ENCODE measurements at places on chromosomes 13 and 19.

GRCh38 chr19:55699221-55699620 lies 24.2 kb downstream of the EPN1 start:
- DNase-seq, result no peak

DNA sequence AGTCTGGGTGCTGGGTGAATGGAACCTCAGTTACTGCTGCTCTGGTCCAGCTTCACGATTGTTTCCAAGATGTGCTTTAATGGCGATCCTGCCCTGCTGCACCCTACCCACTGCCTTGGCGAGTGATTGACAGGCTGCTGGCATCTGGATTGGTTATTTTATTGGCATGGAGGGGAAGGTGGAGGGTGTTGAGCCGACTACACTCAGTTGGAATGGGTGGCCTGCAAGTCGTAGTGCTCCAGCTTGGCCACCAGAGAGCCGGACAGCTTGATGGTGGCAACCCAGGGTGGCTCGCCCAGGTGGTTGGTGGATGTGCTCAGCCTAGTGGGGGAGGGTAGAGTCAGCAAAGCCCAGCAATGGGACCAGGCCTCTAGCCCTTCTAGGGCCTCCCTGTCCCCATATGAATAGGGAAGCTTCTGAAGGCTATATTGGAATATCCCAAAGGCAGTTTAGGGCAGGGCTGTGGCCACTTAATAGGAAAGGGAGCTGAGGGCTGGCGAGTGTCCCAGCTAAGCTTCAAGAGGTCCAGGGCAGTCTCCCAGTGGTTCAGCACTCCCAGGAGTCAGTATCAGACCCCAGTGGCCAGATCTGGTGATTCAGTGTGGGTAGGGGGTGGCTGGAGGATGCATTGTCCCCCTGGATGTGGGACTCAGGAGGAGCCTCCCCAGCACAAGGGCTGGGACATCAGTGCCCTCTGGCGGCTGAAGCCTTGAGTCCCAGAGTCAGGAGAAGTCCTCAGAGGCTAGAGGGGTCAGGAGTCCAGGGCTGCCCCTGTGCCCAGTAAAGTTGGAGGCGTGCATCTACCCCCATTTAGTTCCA lies 3.4 kb downstream of the GGN start:
- no peak for DNase-seq

- no peak for DNase-seq
Measured at GRCh38 chr13:43054803-43055802, 31.7 kb downstream of the DNAJC15 start.

GRCh38 chr13:65339241-65339640 lies 1890.9 kb downstream of the PCDH9 start:
- DNase-seq, result no peak

DNA sequence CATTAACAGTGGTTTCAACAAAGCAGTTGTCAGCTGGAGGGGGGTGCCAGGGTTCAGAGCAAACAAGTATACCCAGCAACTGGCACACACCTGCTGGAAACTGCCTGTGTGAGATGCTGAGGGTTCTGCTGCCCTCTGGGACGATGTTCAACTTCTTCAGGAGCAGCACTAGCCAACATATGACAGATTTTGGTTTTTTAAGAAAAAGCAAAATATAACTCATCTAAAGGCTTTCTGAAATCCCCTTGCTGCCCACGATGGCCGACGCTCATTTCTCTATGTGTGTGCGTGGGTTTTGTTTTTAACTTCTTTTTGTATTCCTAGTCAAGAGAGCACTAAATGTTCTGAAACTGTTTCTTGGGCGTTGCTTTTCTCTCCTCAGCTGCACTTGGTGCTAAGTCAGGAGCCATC lies 79.9 kb downstream of the MRPL57 start:
- no peak for DNase-seq

- no peak for DNase-seq
Measured at GRCh38 chr13:113850722-113851479, 13.0 kb downstream of the GAS6 start.

DNA sequence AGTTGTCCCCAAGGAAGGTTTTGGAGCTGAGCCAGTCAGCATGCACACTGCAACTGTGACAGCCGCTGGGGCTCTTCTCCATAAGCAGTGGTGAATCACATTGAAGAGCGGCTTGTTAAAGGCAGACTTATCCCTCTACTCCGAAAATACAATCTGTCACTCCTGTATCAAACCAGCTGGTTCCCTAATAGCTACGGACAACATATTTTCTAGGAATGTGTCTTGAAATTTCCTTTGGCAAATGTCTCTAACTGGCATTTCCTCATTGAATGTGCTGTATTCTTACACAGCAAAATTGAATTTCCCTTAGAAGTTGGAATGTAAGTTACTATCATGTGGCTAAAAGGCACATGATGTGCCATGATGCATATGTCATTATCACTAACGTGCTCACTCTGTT lies 104.0 kb upstream of the GPR12 start:
- DNase-seq, result no peak

DNA sequence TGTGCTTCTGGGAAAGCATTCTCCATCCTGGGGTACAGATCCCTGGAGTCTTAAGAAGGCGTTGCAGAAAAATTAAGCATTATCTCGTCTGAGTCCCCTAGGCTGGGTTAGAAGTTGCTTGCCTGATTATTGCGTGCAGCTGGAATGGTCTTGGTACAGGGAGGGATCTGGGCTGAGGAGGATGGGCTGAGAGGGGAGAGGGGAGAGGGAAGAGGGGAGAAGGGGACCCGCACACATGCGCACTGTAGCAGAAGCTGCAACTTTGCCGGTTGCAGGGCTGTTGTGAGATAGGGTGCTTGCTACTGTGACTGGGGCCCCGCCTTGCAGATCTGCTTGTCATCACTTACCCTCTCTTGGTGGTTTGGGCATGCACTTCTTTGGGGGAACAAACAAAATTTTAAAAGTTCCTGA lies 316.8 kb downstream of the DLEU7 start:
- DNase-seq, result no peak

- DNase-seq, result peak; percentile 70
Measured at GRCh38 chr13:40187324-40187795, 479.1 kb downstream of the FOXO1 start.

GRCh38 chr13:98998831-98999638 lies 21.2 kb upstream of the DOCK9 start:
- DNase-seq, result no peak

GRCh38 chr19:5684694-5685430 lies 4.0 kb downstream of the HSD11B1L start:
- DNase-seq, result no peak

DNA sequence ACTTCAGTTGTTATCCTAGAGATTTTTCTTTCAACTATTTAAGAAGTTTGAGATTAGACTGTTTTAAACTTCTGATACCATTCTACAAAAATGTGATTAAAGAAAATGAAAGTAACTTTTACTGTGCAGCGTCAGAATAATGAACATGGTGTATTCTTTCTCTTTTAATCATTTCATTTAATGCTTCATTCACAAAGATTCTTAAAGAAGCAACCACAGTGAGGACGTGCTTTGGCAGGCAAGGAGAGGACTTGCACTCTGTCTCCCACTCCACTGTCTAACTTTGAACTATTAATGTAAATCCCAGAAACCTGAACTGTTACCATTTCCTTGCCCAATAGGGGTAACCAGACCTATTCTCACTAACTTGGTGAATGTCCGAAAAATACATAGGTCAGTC lies 137.0 kb downstream of the KCNRG start:
- no peak for DNase-seq

DNA sequence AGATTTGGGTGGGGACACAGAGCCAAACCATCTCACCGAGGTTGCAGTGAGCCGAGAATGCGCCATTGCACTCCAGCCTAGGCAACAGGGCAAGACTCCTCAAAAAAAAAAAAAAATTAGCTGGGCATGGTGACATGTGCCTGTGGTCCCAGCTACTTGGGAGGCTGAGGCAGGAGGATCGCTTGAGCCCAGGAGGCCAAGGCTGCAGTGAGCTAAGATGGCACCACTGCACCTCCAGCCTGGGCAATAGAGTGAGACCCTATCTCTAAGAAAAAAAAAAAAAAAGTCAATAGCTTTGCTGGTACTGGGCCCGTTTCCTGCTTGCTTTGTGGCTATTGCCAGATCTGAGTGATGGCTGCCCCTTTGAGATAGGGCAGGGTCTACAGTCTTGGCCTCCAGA lies 13.1 kb downstream of the ACP7 start:
- DNase-seq, result no peak

DNA sequence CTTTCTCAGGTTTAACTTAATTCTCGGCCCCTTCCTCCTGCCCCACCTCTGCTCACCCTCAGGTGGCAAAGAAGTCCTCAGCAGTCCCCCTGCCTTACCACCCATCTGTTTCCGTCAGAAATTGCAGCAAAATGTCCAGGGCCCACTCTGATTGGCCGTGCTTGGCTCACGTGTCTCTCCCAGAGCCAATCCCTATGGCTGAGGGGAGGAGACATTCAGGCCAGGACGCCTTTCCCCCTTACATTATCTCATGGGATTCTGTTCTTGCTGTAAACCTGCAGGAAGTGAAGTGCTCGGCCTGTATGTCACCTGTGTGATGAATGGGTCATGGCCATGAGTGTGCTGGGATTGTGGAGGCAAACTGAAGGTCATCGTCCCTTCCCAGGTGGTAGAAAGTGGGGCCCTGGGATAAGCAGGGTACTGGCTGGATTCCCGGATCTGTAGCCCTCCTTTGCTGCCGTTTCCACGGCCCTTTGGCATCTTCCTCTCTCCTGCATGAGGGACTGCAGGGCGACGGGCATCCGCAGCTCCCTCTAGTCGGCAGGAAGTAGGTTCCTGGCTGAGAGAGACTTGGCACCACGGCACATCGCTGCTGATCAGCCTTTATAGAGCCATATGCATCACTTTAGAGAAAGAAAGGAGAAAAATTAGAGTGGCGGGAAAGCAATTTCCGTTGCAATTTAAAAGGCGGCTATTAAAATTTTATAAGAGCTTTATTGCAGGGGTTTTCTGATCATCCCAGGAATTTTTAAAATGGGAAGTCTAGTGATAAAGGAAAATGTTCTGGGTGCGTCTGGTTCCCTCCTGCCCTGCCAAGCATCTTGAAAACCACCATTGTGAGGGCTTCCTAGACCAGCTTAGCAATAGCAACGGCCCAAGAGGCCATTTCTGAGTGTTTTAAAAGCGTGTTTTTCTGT lies 118.2 kb downstream of the SIPA1L3 start:
- no peak for DNase-seq

DNA sequence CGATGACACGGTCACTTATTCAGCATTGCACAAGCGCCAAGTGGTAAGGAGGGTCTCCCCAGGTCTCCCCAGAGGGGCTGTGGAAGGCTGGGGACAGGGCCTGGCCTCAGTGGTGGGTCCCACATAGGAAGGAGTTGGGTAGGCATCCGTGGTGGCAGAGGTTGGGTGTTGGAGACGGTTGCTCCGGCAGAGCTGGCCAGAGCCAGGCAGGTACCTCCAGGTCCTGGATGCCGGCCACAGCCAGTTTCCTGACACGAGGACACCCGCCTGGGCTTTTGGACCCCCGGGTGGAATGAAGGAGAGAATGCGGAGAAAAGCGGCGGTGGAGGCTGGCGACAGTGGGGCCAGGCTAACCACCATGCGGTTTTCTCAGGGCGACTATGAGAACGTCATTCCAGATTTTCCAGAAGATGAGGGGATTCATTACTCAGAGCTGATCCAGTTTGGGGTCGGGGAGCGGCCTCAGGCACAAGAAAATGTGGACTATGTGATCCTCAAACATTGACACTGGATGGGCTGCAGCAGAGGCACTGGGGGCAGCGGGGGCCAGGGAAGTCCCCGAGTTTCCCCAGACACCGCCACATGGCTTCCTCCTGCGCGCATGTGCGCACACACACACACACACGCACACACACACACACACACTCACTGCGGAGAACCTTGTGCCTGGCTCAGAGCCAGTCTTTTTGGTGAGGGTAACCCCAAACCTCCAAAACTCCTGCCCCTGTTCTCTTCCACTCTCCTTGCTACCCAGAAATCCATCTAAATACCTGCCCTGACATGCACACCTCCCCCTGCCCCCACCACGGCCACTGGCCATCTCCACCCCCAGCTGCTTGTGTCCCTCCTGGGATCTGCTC lies 1.3 kb upstream of the FFAR1 start:
- DNase-seq, result peak; percentile 73

- DNase-seq, result no peak
Measured at GRCh38 chr19:43362179-43362578, 8.7 kb downstream of the CD177 start.

DNA sequence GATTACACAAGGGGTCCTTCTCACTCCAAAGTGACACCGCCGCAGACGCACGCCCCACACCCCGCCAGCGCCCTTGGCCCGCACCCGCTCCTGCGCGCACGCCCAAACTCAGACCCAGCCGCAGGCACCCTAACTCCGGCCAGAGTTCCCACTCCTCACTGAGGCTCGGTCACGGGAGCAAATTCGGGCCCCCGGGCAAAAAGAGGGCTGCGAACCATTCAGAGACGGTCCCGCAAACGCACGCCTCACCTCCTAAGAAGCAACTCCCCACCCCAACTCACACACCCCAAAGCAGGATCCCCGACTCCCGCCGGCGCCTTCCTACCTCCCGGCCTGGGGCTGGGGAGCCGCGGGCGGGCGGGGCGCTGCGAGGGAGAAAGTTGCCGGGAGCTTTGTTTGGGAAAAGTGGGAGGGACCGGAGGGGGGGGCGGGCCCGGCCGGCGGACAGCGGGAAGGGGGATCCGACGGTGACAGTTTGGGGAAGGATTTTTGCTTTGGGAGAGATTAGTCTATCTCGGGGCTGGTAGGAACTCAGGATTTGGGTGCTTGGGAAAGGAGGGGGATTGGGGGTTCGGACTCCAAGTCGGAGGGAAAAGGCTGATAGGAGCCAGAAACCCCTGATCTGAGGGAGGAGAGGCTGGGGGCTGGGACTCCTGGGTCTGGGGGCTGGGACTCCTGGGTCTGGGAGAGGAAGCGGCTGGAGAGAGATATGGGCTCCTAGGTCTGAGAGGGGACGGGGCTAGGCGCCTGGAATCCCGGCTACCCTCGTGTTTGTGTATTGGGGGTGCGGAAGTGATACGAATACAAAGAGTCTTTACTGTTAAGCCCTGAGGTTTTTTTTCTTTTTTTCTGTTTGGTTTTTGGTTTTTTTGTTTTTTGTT lies at the start of gene TEAD2:
Gene TEAD2, minus strand, starts transcription at position 369 of the 881 bp plus-strand sequence. CDS start 2,341 bp downstream, outside the sequence.
- DNase-seq, result no peak

DNA sequence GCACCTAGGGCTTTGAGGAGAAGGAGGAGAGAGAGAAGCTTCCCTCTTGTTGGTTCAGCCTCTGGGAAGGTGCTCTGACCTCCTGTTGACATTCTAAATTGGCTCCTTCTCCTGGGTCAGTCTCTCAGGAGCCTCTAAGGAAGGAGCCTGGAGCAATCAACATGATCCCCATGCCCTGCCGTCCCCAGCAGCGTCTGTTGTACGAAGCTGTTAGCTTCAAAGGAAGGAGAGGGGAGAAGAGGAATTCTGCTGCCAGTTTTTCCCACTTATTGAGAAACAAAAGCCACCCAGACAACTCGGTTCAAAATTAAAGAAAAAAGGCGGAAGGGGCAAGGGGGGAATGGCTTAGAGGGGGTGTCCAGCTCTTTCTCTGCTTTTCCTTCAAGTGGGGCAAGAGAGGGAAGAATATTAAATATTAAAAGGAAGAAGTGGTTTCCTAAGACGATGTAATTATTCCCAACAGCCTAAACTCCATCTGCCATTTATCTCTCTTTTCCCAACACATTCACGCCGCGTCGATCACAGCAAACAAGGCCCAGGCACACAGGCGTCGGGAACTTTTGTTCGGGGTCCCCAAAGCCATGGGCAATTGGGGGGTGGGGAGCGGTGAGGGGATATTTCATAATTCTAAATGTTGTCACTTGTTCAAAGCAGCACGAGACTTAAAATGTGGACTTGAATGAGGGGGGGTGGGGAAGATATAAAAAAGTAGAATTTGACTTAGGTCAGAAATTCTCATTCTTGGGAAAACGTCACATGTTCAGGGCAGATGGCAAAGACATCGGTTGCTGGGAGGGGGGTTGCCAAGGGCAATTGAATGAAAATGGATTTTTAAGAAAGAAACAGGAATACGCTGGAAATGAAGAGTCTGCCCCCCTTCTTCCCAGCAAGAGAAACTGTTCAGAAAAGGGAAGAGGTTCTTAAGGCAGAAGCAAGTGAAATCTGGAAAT lies 116.8 kb upstream of the CACNA1A start:
- DNase-seq, result no peak

All from stimulated activated CD4-positive, alpha-beta T cell treated with anti-CD3 and anti-CD28 coated beads, Interleukin-4, amount 100 ng/mL, for 4 hours (primary cell).